ENCODE measurements at places on chromosomes 6 and 20.

DNA sequence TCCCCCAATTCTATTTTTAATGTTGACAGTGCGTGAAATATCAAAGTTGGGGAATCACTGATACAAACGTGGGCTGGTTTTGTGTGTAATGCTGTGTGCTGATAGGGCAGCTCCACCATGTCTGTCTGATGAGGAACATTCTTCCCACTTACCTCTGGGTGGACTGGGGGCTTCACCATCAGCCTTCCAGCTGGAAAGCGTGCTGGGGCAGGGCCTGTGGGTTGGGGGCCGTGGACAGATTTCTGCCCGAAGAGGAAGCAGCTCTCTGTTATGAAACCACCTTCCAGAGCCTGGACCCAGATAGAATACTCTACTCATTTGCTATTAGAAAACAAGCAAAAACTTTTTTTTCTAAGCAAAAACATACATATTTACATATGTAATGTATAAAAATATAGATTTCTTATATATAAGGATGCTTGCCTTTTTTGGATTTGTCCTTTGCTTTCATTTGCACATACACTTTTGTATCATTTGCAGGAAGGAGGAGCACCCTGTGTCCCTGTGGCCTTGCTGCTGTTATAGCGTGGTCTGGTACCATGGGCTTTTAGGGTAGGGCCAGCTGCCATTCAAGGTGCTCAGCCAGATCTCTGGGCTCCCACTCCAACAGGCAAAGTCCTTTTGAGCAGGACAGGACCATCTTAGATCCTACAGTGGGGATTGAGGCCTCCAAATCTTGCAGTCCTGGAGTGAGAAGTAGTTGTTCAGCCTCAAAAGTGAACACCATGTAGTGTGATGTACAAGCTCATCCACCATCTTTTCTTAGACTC is 48.1 kb downstream of the DUSP22 start:
- H3K27me3 ChIP-seq: no peaks in the 10 kb centered on the region
- no peaks in the 10 kb centered on the region for H3K4me1 ChIP-seq

GRCh38 chr20:25018841-25019240 is 26.3 kb upstream of the APMAP start:
- no peak overlapping the region for H3K4me3 ChIP-seq
- no peak overlapping the region for H3K27ac ChIP-seq
- H3K27me3 ChIP-seq: no peaks in the 10 kb centered on the region

DNA sequence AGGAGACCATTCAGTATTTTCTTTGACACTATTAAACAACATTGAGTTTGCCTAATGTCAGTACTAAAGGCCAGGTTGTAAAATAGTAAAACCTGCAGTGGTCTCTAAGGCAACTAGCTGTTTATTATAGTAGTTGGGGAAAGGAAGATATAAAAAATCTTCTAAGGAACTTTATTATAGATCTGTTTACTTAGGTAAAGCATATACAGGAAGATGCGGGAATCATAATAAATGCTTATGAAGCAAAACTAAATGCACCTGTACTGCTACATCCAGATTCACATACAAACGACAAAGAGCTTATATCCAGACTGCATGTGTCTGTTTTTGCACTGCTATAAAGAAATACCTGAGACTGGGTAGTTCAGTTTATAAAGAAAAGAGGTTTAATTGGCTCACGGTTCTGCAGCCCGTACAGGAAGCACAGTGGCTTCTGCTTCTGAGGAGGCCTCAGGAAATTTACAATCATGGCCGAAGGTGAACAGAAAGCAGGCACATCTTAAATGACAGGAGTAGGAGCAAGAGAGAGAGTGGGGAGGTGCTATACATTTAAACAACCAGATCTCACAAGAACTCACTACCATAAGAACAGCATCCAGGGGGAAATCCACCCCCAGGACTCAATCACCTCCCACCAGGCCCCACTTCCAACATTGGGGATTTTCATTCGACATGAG is 8.7 kb upstream of the TRIM39 start:
- DNase-seq: no peak
- no peaks in the 10 kb centered on the region for H3K27me3 ChIP-seq
- H3K36me3 ChIP-seq: peaks cover 26% of the 10 kb centered on the region
- H3K4me1 ChIP-seq: no peaks in the 10 kb centered on the region
- no peak overlapping the region for H3K27ac ChIP-seq
- H3K4me3 ChIP-seq: no peak overlapping the region

GRCh38 chr6:169930799-169931198 is 179.4 kb downstream of the ERMARD start:
- no peaks in the 10 kb centered on the region for H3K36me3 ChIP-seq
- peaks cover 18% of the 10 kb centered on the region for H3K27me3 ChIP-seq
- H3K4me1 ChIP-seq: peaks cover 7% of the 10 kb centered on the region
- DNase-seq: no peak

- H3K4me3 ChIP-seq: no peak overlapping the region
- no peak overlapping the region for H3K27ac ChIP-seq
- H3K36me3 ChIP-seq: no peaks in the 10 kb centered on the region
- H3K4me1 ChIP-seq: no peaks in the 10 kb centered on the region
Observed at GRCh38 chr6:144931172-144932035, 646.3 kb downstream of the UTRN start.

DNA sequence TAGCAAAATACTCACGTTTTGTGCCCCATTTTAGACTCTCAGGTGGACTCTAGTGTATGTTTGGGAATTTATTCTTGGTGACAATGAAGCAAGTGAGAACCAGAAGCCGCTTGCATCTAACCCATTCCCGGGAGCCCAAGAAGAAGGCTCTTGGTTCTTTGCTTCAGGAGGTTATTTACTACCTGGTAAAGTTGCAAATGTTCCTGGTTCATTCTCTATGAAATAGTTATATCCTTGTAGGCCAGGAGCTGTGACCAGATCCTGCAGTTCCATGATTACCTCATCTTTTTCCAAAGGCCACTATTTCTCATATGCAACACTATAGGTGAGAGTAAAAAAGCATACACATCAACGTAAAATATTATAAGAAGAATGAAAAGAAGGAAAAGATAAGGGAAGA is 60.9 kb upstream of the FABP7 start:
- no peak for DNase-seq
- no peak overlapping the region for H3K27ac ChIP-seq
- H3K27me3 ChIP-seq: no peaks in the 10 kb centered on the region

GRCh38 chr6:156839129-156839528 is 62.0 kb downstream of the ARID1B start:
- peak overlapping the region; percentile 47 for H3K27ac ChIP-seq
- no peak for DNase-seq
- no peaks in the 10 kb centered on the region for H3K36me3 ChIP-seq
- peaks cover 42% of the 10 kb centered on the region for H3K4me1 ChIP-seq
- H3K4me3 ChIP-seq: no peak overlapping the region
- no peaks in the 10 kb centered on the region for H3K27me3 ChIP-seq

- no peaks in the 10 kb centered on the region for H3K4me1 ChIP-seq
- H3K27ac ChIP-seq: no peak overlapping the region
Observed at GRCh38 chr6:158571826-158572652, 12.1 kb downstream of the TMEM181 start.

- no peak overlapping the region for H3K27ac ChIP-seq
- no peak for DNase-seq
- peaks cover under 1% of the 10 kb centered on the region for H3K4me1 ChIP-seq
- H3K36me3 ChIP-seq: no peaks in the 10 kb centered on the region
Observed at GRCh38 chr20:62587757-62588402, 54.4 kb upstream of the SLCO4A1 start.

DNA sequence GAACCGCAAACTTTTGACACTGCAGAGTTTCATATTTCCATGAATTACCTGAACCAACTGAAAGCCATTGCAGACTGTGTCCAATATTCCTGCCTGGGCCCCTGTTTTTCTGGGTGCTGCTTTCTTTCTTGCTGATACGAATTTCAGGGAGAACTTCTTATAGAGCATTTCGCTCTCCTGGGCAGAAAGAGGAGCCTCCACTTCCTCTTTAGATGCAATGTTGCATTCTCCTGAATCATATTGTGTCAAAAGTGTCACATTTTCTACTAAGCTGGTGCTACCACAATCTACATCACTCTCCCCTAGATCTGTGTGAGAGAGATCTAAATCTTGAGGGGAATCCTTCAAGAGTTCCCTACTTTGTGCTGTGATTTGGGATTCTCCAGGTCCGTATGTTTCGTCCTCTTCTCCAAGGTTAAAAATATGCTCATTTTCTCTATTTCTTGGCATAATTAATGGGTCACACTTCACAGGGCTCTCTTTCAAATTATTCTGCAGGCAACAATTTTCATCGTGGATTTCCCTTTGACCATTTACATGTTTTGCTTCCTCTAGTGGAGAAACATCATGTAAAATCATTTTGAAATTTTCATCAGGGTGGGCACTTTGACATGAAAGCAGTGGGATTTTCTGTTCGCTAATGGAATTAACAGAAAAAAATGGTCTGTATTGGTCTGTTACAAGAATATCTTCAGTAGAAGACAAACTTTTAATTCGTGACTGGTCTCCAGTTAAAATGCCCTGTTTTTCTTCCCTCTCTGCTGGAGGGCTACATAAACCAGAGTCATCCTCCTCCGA is 102.3 kb downstream of the DST start:
- H3K4me1 ChIP-seq: peaks cover 17% of the 10 kb centered on the region
- no peaks in the 10 kb centered on the region for H3K27me3 ChIP-seq
- peak overlapping the region; percentile 71 for H3K4me3 ChIP-seq
- H3K36me3 ChIP-seq: peaks cover 13% of the 10 kb centered on the region

GRCh38 chr6:167553736-167554119 is 228.8 kb downstream of the TTLL2 start:
- H3K4me3 ChIP-seq: no peak overlapping the region
- H3K27ac ChIP-seq: no peak overlapping the region
- peaks cover 23% of the 10 kb centered on the region for H3K4me1 ChIP-seq

DNA sequence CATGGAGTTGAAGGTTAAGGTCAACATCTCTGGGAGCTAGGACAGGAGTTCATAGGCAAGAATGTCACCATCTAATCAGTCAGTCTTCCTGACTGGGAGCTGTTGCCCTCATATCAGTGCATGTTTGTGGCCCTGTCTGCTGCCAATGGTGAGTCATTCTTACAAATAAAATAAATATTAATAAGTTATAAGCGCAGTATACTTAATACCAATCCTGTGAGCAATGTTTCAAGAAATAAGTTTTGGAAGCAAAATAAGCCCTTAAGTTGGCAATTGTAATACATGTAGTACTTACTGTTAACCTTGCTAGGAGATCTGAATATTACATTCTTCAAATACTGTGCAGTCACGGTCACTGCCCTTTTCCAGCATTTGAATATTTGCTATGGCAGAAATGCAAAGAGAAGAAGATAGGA is 20.2 kb upstream of the MDGA1 start:
- no peaks in the 10 kb centered on the region for H3K36me3 ChIP-seq
- no peak overlapping the region for H3K4me3 ChIP-seq
- DNase-seq: no peak
- no peak overlapping the region for H3K27ac ChIP-seq

- DNase-seq: no peak
- no peak overlapping the region for H3K4me3 ChIP-seq
- H3K27ac ChIP-seq: no peak overlapping the region
- no peaks in the 10 kb centered on the region for H3K36me3 ChIP-seq
- no peaks in the 10 kb centered on the region for H3K27me3 ChIP-seq
Observed at GRCh38 chr6:129695373-129696027, 14.5 kb downstream of the ARHGAP18 start.

- H3K4me3 ChIP-seq: no peak overlapping the region
- no peaks in the 10 kb centered on the region for H3K36me3 ChIP-seq
- no peak for DNase-seq
- no peak overlapping the region for H3K27ac ChIP-seq
- no peaks in the 10 kb centered on the region for H3K4me1 ChIP-seq
- H3K27me3 ChIP-seq: no peaks in the 10 kb centered on the region
Observed at GRCh38 chr6:113881478-113881980, 24.4 kb downstream of the MARCKS start.

DNA sequence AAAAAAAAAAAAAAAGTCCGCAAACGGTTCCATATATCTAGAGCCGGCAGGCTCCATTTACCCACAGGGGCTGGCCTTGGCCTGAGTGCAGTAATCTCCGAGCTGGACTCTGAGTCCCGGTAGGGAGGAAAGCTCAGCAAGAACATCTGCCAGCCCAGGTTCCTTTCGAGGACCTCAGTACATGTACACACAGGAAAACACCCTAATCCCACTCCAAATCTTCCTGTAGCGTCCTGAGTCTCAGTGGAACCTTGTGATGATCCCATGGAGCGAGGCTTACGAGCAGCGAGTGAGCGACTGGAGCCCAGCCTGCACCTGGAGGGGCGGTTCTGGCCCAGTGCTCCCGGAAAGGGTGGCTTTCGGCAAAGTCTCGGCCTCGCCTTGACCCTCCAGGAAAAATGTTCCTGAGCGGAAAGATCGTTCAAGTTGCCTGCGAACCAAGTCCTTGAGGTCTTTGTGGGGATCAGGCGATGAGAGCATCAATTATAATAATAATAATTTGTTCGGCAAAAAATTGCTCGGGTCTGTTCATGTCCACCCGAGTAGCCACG is 32.1 kb downstream of the PRSS16 start:
- H3K4me1 ChIP-seq: no peaks in the 10 kb centered on the region
- H3K27me3 ChIP-seq: peaks cover 84% of the 10 kb centered on the region
- no peak overlapping the region for H3K27ac ChIP-seq
- no peak overlapping the region for H3K4me3 ChIP-seq
- H3K36me3 ChIP-seq: no peaks in the 10 kb centered on the region

- no peaks in the 10 kb centered on the region for H3K36me3 ChIP-seq
- no peak overlapping the region for H3K4me3 ChIP-seq
- H3K4me1 ChIP-seq: no peaks in the 10 kb centered on the region
- H3K27ac ChIP-seq: no peak overlapping the region
Observed at GRCh38 chr20:56945057-56945456, 316.0 kb downstream of the TFAP2C start.

DNA sequence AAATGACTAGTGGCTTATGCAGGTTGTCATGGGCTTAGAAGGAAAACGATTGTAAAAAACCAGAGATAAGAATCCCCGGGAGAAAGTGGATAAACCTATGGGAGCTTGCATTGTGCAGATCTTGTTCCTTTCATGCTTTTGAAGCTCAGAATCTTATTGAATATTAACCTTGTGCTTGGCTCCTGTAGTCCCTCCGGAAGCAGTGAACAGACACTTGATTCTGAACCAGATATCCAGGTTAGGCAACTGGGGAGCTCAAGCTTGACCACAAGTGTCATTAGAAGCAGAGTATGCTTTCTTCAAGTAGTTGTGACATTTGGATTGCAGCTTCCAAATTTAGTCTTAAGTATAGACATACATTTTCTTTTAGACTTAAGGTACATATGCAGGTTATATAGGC is 212.6 kb upstream of the MOCS1 start:
- H3K4me3 ChIP-seq: no peak overlapping the region
- H3K4me1 ChIP-seq: no peaks in the 10 kb centered on the region
- no peaks in the 10 kb centered on the region for H3K27me3 ChIP-seq
- no peak for DNase-seq

GRCh38 chr6:37630281-37630799 is 67.3 kb downstream of the MDGA1 start:
- H3K27ac ChIP-seq: no peak overlapping the region
- no peak overlapping the region for H3K4me3 ChIP-seq
- H3K36me3 ChIP-seq: no peaks in the 10 kb centered on the region
- H3K27me3 ChIP-seq: no peaks in the 10 kb centered on the region
- peaks cover 4% of the 10 kb centered on the region for H3K4me1 ChIP-seq
- no peak for DNase-seq

- H3K27me3 ChIP-seq: no peaks in the 10 kb centered on the region
- H3K4me1 ChIP-seq: no peaks in the 10 kb centered on the region
- no peak overlapping the region for H3K4me3 ChIP-seq
- H3K36me3 ChIP-seq: no peaks in the 10 kb centered on the region
Observed at GRCh38 chr20:56733967-56734366, 104.9 kb downstream of the TFAP2C start.

All from tibial artery (tissue), 4 donors.